ENCODE measurements at places on chromosomes 7 and 10.

DNA sequence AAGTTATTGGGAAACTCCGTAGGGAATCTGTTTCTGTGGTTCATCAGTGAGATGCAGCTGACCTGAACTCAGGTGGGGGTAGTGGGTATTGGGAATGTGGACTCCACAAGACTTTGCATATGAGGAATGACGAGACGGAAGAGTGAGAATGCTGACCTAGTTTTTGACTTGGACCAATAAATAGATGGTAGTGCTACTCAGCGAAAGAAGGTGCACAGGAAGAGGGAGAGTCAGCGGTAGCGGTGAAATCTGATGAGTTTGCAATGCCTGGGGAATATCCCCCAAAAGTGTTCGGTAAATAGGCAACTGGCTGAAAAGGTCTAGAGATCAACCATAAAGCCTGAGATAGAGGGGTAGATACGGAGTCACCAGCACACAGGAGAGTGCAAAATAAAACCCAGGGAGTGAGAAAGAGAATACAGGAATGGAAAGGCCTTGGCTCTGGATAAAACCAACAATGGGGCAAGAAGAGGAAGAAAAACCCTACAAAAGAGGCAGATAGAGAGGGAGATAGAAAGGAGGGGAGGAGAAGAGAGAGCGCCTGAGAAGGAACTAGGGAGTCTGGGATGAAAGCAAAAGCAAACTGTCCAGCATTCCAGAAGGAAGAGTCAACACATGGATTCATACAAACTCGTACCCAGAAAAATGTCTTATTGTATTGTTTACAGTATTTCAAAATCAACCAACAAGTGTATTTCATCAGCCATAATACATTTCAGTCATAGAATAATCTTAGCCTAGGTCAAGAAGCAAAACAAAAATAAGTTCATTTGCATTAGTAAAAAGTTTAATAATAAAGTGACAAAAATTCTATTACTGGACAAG, 5.4 kb downstream of the ARHGAP21 start:
- no peak for DNase-seq

DNA sequence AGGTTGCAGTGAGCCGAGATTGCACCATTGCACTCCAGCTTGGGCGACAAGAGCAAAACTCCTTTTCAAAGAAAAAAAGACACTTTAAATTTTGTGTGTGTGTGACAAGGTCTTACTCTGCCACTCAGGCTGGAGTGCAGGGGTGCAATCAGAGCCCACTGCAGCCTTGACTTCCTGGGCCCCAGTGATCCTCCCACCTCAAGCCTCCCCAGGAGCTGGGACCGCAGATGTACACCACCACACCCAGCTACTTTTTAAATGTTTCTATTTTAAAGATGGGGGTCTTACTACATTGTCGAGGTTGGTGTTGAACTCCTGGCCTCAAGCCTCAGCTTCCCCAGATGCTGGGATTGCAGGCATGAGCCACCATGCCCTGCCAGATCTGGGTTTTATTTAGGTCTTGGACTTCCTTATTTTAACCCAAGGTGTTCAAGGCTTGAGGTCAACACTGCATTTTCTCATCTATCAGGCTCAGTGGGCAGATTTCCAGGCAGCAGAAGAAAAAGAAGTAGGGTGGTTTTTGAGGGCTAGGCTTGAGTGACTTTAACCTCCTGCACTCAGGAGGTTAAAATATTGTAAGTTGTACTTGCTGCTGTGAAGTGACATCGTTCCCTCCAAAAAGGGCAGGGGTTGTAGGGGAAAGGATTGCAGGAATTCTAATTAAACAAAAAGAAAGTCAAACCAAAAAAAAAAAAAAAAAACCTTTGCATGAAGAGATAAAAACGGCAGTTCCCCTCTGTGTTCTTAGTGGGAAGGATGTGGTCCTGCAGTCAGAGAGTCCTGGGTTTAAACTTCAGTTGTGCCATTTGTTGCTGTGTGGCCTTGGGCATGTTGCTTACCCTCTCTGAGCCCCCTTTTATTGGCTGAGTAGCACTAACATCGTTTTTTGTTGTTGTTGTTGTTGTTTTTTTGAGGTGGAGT, 71.5 kb downstream of the CARD11 start:
- DNase-seq: no peak

DNA sequence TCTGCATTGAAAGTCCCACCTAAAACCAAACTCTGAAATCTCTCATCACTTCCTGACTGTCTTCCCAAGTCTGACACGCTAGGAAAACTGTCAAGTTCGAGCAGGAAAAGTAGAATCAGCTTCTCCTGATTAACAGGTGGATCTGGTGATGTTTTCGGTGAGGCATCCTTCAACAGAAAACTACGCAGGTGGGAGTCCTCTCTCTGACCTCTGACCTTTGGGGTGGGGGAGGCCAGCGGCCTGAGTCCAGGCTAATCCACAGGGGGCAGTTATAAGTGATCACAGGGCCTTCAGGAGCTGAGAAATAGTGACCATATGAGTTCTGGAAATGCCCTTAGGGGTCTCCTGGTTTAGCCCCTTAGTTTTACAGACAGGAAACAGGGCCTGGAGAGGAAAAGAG, 13.4 kb upstream of the NPFFR1 start:
- no peak for DNase-seq

DNA sequence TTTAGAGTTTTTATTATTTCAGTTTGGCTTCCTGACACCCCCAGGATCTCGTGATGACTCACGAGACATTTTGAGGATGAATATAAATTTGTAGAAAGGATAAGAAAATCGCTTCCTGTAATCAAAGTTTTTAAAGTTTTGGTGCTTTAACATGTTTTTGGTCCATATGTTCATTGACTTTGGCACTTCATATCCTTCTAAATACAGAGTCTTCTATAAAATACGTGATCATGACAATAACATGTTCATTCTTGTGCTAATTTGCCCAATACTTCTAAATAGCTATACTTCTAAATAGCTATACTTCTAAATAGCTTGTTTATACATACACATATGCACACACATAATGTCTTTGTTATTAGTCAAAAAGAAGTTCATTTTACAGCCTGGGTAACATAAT, 341.9 kb downstream of the PLXDC2 start:
- no peak for DNase-seq

DNA sequence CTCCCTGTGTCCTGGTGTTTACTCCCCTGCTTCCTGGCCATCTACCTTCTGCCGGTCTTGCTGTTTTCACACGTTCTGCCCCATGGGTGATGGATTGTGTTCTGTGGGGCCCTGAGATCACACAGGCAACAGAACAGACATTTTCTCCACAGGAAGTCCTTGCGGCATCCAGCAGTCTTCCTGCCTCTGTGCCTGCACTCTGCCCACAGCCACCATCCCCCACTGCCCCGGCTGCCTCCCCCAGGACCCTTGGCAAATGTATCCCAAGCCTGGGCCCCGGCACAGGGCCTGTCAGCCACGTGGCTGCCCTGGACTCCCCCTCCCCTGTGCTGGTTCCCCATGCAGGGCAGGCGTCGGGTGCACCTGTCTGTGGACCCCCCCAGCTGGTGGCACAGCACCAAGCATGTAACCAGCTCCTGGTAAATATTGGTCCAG, 184.2 kb downstream of the WDR37 start:
- no peak for DNase-seq

Data from activated CD4-positive, alpha-beta T cell treated with anti-CD3 and anti-CD28 coated beads for 4 hours (primary cell).